ENCODE measurements at places on chromosomes 7 and 10.
A peak's percentile ranks its signal among the peaks of the same experiment; 100 is the strongest.

DNA sequence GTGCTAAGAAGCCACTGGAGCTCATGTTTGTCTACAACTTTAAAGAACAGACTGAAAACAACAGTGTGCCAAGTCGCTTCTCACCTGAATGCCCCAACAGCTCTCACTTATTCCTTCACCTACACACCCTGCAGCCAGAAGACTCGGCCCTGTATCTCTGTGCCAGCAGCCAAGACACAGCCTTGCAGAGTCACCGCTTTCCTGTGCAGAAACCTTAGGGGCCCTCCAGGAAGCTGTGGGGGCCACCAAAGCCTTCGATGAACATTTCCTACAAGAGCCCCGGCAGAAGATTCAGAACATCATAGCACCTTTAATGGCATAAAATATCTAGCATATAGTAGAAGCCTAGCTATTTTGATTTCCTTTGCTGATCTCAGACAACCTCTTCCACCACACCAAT lies 88.0 kb upstream of the PRSS58 start:
- no peak for DNase-seq

GRCh38 chr7:1407892-1408291 lies 51.4 kb downstream of the MICALL2 start:
- DNase-seq = no peak

DNA sequence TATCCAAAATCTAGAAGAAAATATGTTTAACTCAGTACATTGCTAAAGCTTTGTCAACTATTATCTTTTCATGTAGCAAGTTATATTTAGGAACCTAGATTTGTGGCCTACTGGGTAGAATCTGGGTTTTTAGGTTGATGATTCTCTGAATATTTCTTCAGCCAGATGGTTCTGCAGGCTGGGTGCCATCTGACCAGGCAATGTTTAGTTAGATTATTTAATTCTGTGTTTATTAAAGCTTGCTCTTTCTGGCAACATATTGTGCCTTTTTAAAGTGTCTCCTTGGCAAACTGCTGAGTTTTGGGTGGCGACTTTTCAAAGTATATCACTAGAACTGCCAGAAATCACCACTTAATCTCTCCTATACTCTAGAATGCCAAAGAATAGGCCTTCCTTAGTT lies 114.1 kb downstream of the LHFPL3 start:
- no peak for DNase-seq

DNA sequence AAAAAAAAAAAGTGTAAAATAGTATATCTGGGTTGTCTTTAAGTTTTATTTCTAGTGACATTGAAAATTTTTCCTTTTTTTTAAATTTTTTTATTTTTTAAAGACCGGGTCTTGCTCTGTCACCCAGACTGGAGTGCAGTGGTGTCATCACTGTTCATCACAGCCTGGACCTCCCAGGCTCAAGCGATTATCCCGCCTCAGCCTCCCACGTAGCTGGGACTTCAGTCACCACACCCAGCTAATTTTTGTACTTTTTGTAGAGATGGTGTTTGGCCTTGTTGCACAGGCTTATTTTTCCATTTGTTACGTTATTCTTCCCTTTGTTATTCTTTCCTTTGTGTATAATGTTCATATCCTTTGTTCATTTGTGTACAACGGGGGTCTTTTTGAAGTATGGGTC lies 30.1 kb downstream of the TSPAN14 start:
- no peak for DNase-seq

DNA sequence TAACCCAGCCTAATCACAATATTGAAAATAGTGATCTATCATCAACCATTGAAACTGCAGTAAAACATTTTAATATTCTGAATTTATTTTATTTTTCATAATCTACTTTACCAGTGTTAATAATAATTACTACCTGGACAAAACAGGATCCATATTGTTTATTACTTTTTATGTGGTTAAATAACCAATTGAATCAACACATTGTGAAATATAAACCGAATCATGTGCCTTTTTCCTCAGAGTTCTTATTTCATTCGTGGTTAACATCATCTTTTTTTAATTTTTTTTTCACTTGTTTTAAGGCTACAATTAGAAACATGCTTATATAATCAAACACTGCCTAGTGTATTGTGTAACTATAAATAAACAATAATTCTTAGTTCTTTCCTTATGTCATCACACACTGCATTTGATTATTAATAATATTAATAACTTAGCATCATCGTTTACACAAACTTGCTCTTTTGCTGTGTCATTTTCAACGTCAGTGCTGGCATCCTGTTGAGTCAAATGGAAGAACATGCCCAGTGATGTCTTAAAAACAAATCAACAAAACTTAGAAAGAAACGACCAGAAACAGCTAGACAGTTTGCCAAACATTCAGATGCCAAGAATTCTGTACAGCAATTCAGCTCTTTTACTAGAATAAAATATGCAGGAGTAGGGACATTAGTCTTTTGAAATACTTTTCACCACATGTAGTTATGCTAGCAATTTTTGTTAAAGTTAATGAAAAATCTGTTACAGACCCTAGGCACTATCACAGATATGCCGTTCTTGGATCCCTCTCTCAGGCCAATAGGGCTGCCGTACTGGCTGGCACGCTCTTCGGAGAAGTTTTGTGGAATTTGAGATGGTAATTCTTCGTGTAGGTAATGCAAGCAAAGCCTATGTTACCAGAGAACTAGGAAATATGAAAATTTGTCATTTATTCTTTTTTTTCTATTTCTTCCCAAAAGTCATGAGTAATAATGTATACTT lies 330.4 kb upstream of the SEMA3A start:
- peak; percentile 23 for DNase-seq

DNA sequence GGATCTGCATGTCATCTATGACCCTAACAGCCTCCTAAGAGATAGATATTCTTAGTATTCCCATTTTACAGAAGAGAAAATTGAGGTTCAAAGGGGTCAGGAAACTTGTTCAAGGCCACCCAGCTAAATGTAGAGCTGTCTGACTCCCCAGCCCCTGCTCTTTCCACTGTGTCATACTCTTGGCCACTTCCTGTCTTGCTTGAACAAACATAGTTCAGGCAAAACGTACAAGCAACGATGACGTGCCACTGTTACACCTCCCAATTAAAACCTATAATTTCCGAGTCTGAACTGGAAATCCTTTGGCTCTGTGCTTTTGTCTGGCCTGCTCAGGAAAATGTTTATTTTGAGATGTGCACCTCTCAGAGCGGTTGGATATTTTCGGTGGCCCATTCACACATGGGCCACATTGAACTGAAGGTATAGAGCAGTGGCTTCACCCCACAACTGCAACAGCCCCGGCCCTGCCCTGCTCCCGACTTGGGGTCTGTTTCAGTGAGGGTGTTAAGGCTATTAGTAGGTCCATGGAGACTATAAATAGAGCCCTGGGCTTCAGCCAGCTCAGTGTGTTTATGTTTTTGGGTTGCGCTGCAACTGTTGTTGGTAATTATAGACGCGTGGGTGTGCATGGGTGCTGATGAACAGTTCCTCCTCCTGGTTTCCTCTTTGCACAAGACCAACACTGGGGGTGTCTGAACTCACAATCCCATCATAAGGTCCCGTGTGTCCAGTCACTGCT lies 172.3 kb upstream of the ADO start:
- peak; percentile 38 for DNase-seq

DNA sequence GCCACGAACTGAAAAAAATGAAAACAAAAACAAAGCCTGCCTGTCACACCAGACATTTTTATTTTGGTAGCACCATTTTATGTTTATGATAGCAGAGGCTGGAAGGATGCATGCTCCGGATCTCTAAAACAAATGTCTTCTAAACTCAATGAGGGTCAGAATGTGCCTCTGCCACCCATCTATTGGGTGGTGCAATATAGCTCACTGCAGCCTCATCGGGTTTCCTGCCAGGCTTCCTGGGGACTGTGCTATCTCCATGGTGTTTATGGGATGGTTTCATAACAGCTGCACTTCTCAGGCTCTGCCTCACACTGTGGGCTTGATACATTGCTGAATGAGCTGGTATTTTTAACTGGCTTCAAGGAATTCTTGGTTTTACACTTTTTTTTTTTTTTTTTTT lies 94.4 kb downstream of the ITIH5 start:
- peak; percentile 18 for DNase-seq

GRCh38 chr10:61921143-61921542 lies 19.6 kb downstream of the ARID5B start:
- no peak for DNase-seq

DNA sequence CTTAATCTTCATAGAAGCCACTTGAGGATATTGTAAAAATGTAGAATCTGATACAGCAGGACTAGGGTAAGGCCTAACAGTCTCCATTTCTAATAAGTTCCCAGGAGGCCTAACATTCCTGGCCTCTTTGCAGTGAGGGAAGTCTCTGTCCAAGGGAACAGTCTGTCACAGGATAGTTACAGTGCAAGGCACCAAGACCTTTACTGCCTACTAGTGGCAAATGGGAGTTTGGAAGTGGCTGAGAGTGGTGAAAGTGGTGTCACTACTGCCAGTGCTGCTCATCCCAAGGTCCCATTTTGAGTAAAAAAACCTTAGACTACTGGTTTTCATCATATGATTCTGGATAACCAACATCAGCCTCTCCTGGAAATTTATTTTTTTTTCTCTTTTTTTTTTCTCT lies 619.5 kb upstream of the SEMA3D start:
- no peak for DNase-seq

GRCh38 chr10:92142949-92143348 lies 147.9 kb downstream of the CPEB3 start:
- no peak for DNase-seq

DNA sequence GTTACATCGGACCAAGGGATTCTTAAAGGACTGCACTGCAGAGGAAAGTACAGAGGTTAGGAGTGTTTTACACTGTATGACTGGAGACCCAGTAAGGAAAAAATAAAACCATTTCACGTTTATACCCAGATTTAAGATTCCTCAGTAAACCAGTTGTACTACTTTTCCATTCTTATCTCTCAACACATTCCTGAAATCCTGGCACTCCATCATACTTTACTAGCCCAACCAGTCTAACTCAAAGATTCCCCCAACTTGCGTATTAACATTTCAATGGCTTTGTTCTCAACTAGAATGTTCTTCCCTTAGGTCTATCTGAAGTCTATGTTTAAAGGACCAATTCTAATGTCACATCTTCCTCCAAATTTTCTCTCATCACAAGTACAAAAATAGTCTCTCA lies 8.0 kb downstream of the CCDC186 start:
- DNase-seq = no peak

GRCh38 chr10:103479135-103479534 lies at the start of gene CALHM3:
TSS of gene CALHM3 (minus strand) at chr10:103479240. CDS start at chr10:103479032, 208 bp downstream.
- DNase-seq = peak; percentile 82

- DNase-seq = no peak
Measured at GRCh38 chr7:25885057-25885576, 266.9 kb upstream of the NFE2L3 start.

GRCh38 chr7:36201122-36201723 lies 48.2 kb downstream of the EEPD1 start:
- no peak for DNase-seq

DNA sequence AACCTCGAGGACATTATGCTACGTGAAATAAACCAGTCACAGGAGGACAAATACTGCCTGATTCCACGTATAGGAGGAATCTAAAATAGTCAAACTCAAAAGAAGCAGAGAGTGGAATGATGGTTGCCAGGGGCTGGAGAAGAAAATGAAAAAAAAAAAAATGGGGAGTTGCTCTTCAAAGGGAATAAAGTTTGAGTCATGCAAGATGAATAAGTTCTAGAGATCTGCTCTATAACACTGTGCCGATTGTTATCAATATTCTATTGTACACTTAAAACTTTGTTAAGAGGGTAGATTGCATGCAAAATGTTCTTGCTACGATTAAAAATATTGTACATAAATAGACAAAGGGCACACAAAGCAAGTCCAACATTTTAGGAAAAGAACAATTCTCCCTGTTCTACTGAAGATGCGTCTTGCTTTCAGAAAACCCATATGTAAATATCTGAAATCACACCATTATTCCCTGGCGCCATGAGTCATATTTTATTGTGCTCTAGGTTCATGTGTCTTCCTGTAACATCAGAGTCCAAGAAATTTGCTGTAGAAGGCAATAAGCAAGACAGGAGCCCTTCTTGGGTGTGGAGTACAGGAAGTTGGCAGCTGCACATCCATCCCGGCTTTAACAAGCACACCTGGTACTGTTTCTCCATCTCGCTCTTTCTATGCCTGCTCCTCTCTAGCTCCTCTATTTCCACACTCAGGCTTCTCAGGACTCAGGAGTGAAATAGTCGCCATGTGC lies 145.9 kb downstream of the GFRA1 start:
- DNase-seq = no peak

DNA sequence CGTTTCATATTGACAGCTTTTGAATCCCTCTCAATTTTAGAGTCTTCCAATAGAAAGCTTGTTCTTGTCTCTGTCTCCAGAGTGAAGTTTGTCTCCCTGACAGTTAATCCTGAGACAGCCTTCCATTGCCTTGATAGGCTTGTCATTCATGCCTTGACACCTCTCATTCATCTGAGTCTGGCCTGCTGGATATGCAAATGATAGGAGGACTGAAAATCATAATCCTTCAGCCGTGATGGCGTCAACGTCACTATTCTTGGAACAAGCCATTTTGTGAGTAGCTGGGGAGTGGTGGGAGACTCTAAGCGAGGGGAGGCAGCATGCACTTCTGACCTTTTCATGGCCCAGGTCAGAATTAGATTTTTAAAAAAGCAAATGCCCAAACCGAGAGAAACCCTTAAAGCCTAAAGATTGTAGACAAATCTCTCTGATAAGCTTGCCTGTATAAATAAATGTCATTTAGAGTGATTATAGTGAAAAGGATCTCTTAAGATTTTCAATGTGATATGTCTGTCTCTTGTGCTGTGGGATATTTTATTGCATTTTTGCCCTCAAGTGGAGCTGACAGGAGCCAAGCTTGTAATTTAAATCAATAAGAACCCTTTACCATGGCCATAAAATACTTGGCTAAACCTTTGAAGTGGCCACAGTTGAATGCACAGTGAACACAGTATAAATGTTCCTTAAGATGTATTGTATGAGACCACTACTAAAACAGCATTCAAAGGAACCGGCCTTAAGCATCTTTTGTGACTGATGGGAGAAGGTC lies 148.8 kb downstream of the SNX10 start:
- DNase-seq = no peak

- no peak for DNase-seq
Measured at GRCh38 chr7:34454381-34454780, 203.6 kb upstream of the NPSR1 start.

- DNase-seq = no peak
Measured at GRCh38 chr10:84331091-84331490, 2.7 kb downstream of the CCSER2 start.

- no peak for DNase-seq
Measured at GRCh38 chr7:131027287-131027773, 293.3 kb upstream of the KLF14 start.

GRCh38 chr7:127941476-127942210 lies 89.6 kb downstream of the LRRC4 start:
- DNase-seq = no peak

- DNase-seq = no peak
Measured at GRCh38 chr10:72598769-72599701, 26.8 kb downstream of the MICU1 start.

DNA sequence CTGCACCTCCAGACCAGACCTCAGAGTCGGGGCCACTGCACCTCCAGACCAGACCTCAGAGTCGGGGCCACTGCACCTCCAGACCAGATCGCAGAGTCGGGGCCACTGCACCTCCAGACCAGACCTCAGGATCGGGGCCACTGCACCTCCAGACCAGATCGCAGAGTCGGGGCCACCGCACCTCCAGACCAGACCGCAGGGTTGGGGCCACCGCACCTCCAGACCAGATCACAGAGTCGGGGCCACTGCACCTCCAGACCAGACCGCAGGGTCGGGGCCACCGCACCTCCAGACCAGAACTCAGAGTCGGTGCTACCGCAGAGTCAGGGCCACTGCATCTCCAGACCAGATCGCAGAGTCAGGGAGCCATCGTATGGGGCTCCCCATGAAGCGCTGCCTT lies 105.9 kb downstream of the ACTR3B start:
- no peak for DNase-seq

GRCh38 chr7:27115221-27116026 lies 12.9 kb upstream of the HOXA2 start:
- DNase-seq = peak; percentile 77
